Uterus (tissue), 4 donors: ENCODE measurements at places on chromosomes 12 and 14. TPM values are rescaled to one million over a fixed set of nuclear protein-coding genes. Genes with fewer than 3 reads are reported as not detected.

GRCh38 chr14:91311284-91311662 is 66.8 kb upstream of the GPR68 start:
- DNase-seq = no peak

The CACNA1C gene
- total RNA-seq = 121 TPM

DNA sequence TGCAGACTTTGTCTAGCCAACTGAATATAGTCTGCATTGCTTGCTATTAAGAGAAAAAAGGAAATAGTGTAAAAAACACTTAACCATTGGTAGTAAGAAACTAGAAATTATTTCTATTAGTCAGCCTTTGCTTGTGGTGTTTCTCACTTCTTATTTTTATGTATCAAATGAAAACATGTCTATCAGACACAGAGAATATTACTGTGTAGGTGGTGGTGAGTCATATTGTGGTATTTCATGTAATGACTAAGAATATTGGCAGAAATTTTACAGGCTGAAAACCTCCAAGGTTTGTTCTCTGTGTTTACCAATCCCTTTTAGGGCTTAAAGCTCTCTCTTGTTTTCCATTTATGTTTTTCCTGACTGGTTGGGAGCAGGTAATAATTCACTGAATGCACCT is 87.2 kb downstream of the DAAM1 start:
- no peak for DNase-seq

DNA sequence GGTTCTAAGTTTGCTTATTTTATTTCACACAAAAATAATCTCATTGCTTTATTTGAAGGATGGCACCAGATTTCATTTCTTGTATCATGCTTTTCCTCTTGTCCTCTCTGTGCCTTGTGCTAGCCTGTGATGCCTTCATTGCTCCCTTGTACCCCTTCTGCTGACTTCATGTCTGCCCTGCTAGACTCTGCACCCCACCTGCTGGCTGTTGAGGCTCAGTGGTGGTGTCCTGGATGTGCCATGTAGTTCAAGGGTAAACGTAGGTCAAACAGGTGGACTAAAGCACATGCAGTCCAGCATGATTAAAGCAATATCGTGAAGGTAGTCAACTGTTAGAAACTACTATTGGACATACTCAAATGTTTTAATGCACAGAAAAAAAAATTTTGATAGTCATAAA is 21.6 kb downstream of the MRPS35 start:
- no peak for DNase-seq

GRCh38 chr12:123936956-123937706 is 35.5 kb downstream of the CCDC92 start:
- DNase-seq = no peak

The GPRC5D gene
- not detected for total RNA-seq
